Urinary bladder (tissue), 4 donors: ENCODE measurements at places on chromosomes 13 and 19. TPM values are rescaled to one million over a fixed set of nuclear protein-coding genes. Genes with fewer than 3 reads are reported as not detected.

DNA sequence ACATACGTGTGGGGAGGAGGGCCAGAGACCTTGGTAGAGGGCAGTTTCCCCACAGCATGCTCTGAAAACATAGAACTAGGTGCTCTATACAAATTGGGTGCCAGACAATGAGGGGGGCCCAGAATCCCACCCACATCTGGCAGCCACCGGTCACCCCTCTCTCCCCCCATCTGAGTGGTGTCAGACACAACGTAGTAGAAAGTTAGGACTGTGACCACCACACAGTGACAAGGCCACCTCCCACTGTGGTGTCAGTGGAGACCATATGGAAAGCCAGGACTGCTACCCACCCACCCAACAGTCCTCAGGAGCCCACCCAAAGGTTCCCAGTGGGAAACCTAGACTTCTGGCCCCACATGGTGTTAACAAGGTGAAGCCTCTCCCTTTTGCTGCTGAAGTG is 2.1 kb upstream of the ATP4B start:
- DNase-seq = no peak

DNA sequence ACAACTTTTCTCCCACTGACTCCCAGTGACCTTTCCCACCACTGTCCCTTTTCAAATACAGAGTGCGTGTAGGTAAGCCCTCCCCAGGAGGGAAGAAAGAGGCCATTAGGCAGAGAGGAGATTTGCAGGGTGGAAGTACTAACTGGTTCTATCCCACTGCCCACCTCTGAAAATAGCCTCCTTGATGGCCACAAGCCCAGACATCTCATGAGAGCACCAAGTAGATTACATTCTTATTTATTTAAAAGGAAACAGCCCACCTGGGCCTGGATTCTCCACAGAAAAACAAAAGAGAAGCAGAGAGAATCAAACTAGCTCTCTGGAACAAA is 445.3 kb downstream of the FOXO1 start:
- no peak for DNase-seq

- DNase-seq = no peak
These were observed 209.1 kb upstream of the STARD13 start for GRCh38 chr13:33494596-33495204.

DNA sequence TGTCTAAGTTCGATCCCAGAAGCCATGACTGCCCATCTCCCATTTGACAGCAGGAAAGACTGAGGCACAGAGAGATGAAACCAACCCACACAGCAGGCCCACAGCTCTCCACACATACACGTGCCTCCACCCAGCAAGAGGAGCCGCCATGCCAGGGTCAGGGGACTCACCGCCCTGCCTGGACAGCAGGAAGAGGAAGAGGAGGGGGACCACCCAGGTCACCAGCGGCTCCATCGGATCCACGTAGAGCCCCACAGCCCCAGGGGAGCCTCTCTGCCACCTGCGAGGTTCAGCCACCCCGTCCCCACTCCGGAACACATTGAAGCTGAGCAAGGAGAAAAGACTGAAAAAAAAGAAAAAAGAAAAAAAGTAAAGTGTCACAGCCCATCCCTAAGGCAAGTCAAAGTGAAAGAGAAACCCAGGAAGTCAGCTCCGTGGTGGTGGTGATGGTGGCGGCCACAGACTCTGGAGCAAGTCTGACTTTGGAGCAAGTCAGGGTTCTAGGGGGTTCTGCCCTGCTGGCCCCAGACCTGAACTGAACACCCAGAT is at the start of gene IL12RB1:
Gene IL12RB1 (minus strand): TSS at position 345 of the 549 bp plus-strand sequence. CDS start 111 bp downstream, at position 234.
- no peak for DNase-seq

CD209 gene
- 5.3 TPM for polyA plus RNA-seq

KCNJ14 gene
- 0.33 TPM for polyA plus RNA-seq

SPTBN4 gene
- 3.8 TPM for polyA plus RNA-seq

PRR22 gene
- polyA plus RNA-seq = 2.3 TPM
